ENCODE measurements at places on chromosomes 13 and 19. TPM values are rescaled to one million over a fixed set of nuclear protein-coding genes. Genes with fewer than 3 reads are reported as not detected.
A peak's percentile ranks its signal among the peaks of the same experiment; 100 is the strongest.

- no peaks in the 10 kb centered on the region for H3K36me3 ChIP-seq
- H3K4me1 ChIP-seq, result no peaks in the 10 kb centered on the region
- no peak overlapping the region for H3K4me3 ChIP-seq
- no peaks in the 10 kb centered on the region for H3K27me3 ChIP-seq
- DNase-seq, result peak; percentile 7
Measured at GRCh38 chr13:113879494-113880360, 15.9 kb upstream of the GAS6 start.

DNA sequence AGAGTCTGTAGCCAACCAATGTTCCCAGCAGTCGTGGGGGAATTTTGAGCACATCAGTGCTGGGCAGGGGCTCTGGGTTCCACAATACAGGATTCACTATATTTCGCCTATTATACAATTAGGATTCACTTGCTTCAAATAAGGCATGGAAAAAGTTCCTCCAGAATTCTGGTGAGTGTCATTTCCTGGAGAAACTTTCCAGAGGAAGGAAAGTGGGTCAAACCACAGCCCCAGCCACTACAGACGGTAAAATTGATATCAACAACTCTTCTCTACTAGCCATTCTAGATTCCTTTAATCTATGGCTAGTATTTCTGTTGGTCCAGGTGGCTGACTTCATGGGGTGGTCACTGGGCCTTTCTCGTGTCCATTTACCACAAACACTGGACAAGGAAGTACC, 10.5 kb downstream of the MYCBP2 start:
- DNase-seq, result no peak
- no peaks in the 10 kb centered on the region for H3K36me3 ChIP-seq
- H3K4me1 ChIP-seq, result peaks cover 3% of the 10 kb centered on the region

- peak; percentile 56 for DNase-seq
- no peaks in the 10 kb centered on the region for H3K4me1 ChIP-seq
- H3K4me3 ChIP-seq, result peak within 1 kb of the TSS; percentile 40
- no peaks in the 10 kb centered on the region for H3K36me3 ChIP-seq
- H3K27me3 ChIP-seq, result no peaks in the 10 kb centered on the region
Measured at GRCh38 chr13:77918391-77919245, at the start of gene EDNRB. EDNRB (minus strand) TSS chr13:77918831; CDS start chr13:77918573, 258 bp downstream.

DNA sequence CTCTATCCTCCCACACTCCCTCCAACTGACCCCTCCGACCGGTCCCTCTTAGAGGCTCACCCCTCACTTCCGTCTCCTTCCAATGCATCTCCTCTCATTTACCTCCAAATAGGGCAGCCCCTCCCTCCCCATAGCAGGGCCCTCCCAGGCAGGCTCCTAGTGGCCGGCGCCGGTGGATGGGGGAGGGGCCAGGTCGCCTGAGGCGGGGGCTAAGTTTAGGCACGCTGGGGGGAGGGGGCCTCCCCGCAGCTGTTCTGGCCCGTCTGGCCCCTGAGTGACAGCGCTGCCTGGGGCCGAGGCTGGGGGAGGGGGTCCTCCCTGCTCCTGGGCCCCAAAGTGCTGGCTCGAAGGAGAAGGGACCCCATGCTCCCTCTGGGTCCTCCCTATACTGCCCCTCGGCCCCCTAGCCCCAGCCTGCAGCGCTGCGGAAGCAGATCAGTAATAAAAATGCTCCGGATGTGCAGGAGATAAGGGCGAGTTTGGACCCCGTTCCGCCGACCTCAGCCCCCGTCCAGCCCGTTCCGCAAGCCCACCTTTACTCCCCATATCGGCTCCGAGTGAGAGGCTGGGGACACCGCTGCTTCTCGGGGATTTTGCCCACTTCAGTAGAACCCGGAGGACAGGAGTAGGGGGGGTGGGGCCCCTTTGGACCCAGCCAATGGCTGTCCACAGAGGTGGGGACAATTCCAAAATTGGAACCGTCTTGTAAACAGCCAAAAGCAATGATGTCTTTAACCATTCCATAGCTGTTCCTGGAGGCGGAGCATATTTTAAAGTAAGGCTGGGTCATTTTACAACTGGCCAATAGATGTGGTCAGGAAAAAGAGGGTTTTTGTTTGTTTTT, 4.0 kb downstream of the RTN2 start:
- no peaks in the 10 kb centered on the region for H3K36me3 ChIP-seq
- H3K27me3 ChIP-seq, result no peaks in the 10 kb centered on the region
- DNase-seq, result no peak
- H3K4me3 ChIP-seq, result peak overlapping the region; percentile 73

DNA sequence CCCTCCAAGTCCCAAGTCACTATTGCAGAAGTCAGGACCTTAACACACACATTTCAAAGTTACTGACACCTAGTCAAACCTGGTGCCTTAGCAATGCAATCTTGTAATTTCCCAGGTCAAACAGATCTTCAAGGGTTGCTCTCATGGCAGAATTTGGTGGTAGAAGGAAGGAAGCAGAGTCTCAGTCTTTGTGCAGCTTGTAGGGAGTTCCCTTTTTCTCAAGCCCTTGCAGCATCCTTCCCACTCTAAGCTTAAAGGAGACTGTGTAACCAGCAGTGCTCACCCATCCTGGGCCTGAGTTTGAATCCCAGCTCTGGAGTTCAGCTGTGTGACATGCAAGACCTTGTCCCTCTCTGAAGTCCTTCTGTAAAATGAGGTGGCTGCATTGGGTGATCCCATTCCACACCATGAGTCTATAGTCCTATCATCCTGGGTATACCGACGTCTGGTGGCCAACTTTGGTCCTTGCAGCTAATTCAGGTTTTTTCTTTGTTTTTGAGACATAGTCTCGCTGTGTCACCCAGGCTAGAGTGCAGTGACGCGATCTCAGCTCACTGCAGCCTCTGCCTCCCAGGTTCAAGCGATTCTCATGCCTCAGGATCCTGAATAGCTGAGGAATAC, 9.8 kb downstream of the SIGLEC10 start:
- no peak overlapping the region for H3K4me3 ChIP-seq
- no peak for DNase-seq
- no peaks in the 10 kb centered on the region for H3K36me3 ChIP-seq
- no peak overlapping the region for H3K27ac ChIP-seq
- no peaks in the 10 kb centered on the region for H3K4me1 ChIP-seq

GRCh38 chr13:33745370-33746324, 72.3 kb upstream of the RFC3 start:
- no peaks in the 10 kb centered on the region for H3K36me3 ChIP-seq
- no peak for DNase-seq

Gene GIPR
- total RNA-seq, result 0.47 TPM

Gene SIGLEC12
- 0.61 TPM for total RNA-seq

Gene PSG3
- total RNA-seq, result not detected

Gene PABPC3
- not detected for total RNA-seq

Gene AP1M1
- 89.5 TPM for total RNA-seq

Gene CADM4
- total RNA-seq, result 53.9 TPM

Gene F10
- 13.3 TPM for total RNA-seq
